ENCODE measurements at places on chromosomes 7 and 10. TPM values are rescaled to one million over a fixed set of nuclear protein-coding genes. Genes with fewer than 3 reads are reported as not detected.

GRCh38 chr7:33286501-33286900 is 157.1 kb downstream of the BBS9 start:
- no peak overlapping the region for H3K4me3 ChIP-seq
- no peak for DNase-seq
- no peaks in the 10 kb centered on the region for H3K4me1 ChIP-seq
- no peaks in the 10 kb centered on the region for H3K36me3 ChIP-seq

MRLN gene
- total RNA-seq, result 0.80 TPM

- no peaks in the 10 kb centered on the region for H3K36me3 ChIP-seq
- H3K4me3 ChIP-seq, result no peak overlapping the region
- H3K4me1 ChIP-seq, result no peaks in the 10 kb centered on the region
- no peaks in the 10 kb centered on the region for H3K27me3 ChIP-seq
- no peak overlapping the region for H3K27ac ChIP-seq
Observed at GRCh38 chr10:22314852-22315251, 1.3 kb upstream of the COMMD3 start.

DNA sequence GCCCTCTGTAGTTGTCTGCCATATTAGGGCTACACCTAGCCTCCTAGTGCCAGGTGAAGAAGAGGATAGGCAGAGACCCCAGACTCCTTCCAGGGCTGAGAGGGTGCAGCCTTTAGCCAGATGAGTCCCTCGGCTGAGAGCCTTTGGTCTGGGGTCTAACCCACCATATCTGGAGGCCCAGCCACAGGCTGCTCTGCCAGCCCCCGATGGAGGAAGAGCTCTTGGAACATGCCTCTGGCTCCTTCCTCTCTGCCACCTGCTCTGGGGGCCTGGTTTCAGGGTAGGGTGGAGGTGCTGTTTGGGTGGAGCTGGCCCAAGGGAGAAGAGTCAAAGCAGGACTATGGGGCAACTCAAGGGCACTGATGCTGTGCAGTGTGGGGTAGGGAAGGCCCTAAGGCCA is 1.4 kb downstream of the LRRC18 start:
- H3K27me3 ChIP-seq, result no peaks in the 10 kb centered on the region
- no peak overlapping the region for H3K27ac ChIP-seq
- H3K36me3 ChIP-seq, result no peaks in the 10 kb centered on the region
- H3K4me3 ChIP-seq, result no peak overlapping the region
- DNase-seq, result no peak

KIF11 gene
- total RNA-seq, result 0.48 TPM

DNA sequence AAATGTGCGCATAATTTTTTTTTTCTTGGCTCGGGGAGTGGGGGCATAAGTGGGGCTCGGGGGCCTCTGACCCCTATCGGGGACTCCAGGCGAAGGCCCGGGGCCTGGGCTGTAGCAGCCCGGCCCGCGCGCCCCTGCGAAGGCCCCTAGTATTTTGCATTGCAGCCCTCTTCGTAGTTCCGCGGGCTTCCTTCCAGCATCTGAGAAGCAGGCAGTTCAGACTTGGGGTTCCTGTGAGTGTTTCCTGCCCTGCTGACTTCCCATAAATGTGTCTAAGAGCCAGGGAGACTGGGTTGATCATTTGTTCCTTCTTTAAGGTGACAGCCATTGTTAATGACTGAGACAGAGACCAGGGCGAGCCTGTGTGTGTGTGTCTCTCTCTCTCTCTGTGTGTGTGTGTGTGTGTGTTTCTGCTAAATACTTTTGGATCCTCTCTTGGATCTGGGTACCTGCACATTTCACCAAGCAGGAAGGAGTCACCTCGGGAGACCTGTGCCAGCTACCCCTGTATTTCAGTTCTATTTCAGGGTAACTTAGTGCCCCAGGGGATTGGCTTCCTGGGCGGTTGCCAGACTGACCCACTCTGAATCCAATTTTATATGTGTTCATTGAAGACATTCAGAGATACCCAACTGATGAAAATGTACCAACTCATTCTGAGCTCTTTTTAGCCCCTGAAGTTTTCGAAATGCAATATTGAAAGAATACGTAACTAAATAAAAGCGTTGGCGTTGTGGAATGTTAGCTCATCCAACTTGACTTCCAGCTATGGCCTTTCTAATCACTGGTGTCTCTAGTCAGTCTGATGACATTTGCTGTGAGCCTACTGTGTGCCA is 805 bp downstream of the MSRB2 start:
- H3K36me3 ChIP-seq, result no peaks in the 10 kb centered on the region
- DNase-seq, result peak; percentile 78
- H3K4me1 ChIP-seq, result peaks cover 6% of the 10 kb centered on the region
- peak overlapping the region; percentile 84 for H3K4me3 ChIP-seq
- peak overlapping the region; percentile 95 for H3K27ac ChIP-seq
- H3K27me3 ChIP-seq, result no peaks in the 10 kb centered on the region

GRCh38 chr7:101757879-101758278 is 59.5 kb upstream of the CUX1 start:
- no peaks in the 10 kb centered on the region for H3K36me3 ChIP-seq
- H3K27ac ChIP-seq, result no peak overlapping the region
- H3K4me3 ChIP-seq, result no peak overlapping the region
- no peaks in the 10 kb centered on the region for H3K27me3 ChIP-seq
- DNase-seq, result no peak

TMEM26 gene
- 0.38 TPM for total RNA-seq

- no peaks in the 10 kb centered on the region for H3K27me3 ChIP-seq
- H3K36me3 ChIP-seq, result no peaks in the 10 kb centered on the region
- H3K4me1 ChIP-seq, result peaks cover 15% of the 10 kb centered on the region
- no peak for DNase-seq
- H3K4me3 ChIP-seq, result no peak overlapping the region
- no peak overlapping the region for H3K27ac ChIP-seq
Observed at GRCh38 chr7:50664461-50664922, 99.3 kb upstream of the DDC start.

CPA1 gene
- 1.3 TPM for total RNA-seq

GRCh38 chr10:117005026-117005526 is at the start of gene SHTN1:
SHTN1 (minus strand) TSS chr10:117005187; CDS start chr10:117005079, 108 bp downstream.
- H3K36me3 ChIP-seq, result no peaks in the 10 kb centered on the region
- H3K27ac ChIP-seq, result peak within 1 kb of the TSS; percentile 69
- H3K4me3 ChIP-seq, result peak within 1 kb of the TSS; percentile 69
- no peaks in the 10 kb centered on the region for H3K27me3 ChIP-seq
- H3K4me1 ChIP-seq, result no peaks in the 10 kb centered on the region
- DNase-seq, result peak; percentile 78

OGDHL gene
- total RNA-seq, result 2.7 TPM

HOXA9 gene
- total RNA-seq, result 0.47 TPM

DNA sequence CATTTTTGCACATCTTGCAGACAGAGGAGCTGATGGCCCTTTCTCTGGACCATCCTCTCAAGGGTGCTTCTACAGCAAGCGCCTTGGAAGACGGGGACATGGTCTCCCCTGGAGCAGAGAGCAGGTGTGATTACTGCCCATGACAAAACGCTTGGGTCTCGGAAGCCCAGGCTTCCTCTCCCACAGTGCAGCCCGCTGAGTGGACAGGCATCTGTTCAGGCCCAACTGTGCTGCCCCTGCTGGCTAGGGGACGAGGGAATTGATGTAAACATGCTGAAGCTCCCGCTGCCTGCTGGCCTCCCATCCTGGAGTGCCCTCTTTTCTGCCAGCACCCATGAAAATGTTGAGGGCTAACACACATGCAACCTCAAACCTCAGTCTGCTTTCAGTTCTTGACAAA is 14.3 kb downstream of the IL15RA start:
- H3K4me1 ChIP-seq, result no peaks in the 10 kb centered on the region
- peak; percentile 8 for DNase-seq
- no peak overlapping the region for H3K27ac ChIP-seq
- H3K36me3 ChIP-seq, result no peaks in the 10 kb centered on the region

- no peaks in the 10 kb centered on the region for H3K36me3 ChIP-seq
- H3K4me1 ChIP-seq, result peaks cover 5% of the 10 kb centered on the region
- no peak overlapping the region for H3K27ac ChIP-seq
- H3K4me3 ChIP-seq, result no peak overlapping the region
- H3K27me3 ChIP-seq, result no peaks in the 10 kb centered on the region
Observed at GRCh38 chr10:44033008-44033407, 351.9 kb downstream of the CXCL12 start.

- H3K36me3 ChIP-seq, result no peaks in the 10 kb centered on the region
- H3K4me3 ChIP-seq, result peak within 1 kb of the TSS; percentile 98
- no peaks in the 10 kb centered on the region for H3K27me3 ChIP-seq
- H3K27ac ChIP-seq, result no peak within 1 kb of the TSS
- DNase-seq, result no peak
Observed at GRCh38 chr10:102418622-102419268, at the start of gene PSD. PSD (minus strand) TSS chr10:102418785; CDS start chr10:102417038, 1,747 bp downstream.

GRCh38 chr10:46287846-46288477 is 1.2 kb downstream of the ANTXRL start:
- H3K27ac ChIP-seq, result no peak overlapping the region
- H3K4me1 ChIP-seq, result peaks cover 1% of the 10 kb centered on the region
- DNase-seq, result no peak
- H3K4me3 ChIP-seq, result no peak overlapping the region

ANKRD30A gene
- total RNA-seq, result not detected

GRCh38 chr7:26375726-26376174 is 84.1 kb downstream of the SNX10 start:
- H3K27me3 ChIP-seq, result peaks cover 4% of the 10 kb centered on the region
- DNase-seq, result no peak
- H3K4me1 ChIP-seq, result peaks cover 2% of the 10 kb centered on the region
- no peaks in the 10 kb centered on the region for H3K36me3 ChIP-seq
- H3K27ac ChIP-seq, result no peak overlapping the region
- no peak overlapping the region for H3K4me3 ChIP-seq

GRCh38 chr10:97726636-97727178 is 10.2 kb upstream of the ZFYVE27 start:
- H3K4me3 ChIP-seq, result peak overlapping the region; percentile 20
- no peak for DNase-seq
- H3K36me3 ChIP-seq, result no peaks in the 10 kb centered on the region
- no peaks in the 10 kb centered on the region for H3K27me3 ChIP-seq
- no peaks in the 10 kb centered on the region for H3K4me1 ChIP-seq

AKR1C4 gene
- not detected for total RNA-seq

DNA sequence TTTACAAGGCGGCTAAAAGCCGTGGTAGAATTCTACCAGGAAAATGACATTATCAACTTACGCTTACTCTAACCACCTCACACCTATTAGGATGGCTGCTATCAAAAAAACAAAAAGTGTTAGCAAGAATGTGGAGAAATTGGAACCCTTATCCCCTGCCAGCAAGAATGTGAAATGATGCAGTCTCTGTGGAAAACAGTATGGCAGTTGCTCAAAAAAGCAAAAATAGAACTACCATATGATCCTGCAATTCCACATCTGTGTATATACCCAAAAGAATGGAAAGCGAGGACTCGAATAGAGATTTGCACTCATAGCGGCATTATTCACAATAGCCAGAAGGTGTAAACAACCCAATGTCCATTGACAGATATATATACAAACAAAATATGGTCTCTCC is 61.3 kb downstream of the KIF5B start:
- no peaks in the 10 kb centered on the region for H3K4me1 ChIP-seq
- no peak overlapping the region for H3K4me3 ChIP-seq
- DNase-seq, result no peak

DNA sequence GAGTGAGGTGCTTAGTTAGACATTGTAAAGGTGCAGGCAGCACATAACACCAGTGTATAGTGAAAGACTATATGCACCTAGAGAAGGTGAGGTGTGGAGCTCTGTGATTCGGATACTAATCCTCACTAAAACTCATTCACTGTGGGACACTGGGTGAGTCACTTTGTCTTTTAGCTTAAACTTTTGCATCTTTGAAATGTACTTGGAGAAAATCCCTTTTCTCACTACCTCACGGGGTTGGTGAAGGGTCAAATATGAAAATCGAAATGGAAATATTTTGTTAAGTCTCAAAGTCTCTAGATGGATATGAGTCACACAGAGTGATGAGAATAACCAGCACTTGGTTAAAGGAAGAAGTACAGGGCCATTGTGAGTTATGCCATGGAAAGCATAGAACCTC is 38.0 kb downstream of the MDFIC start:
- H3K27ac ChIP-seq, result no peak overlapping the region
- H3K36me3 ChIP-seq, result no peaks in the 10 kb centered on the region
- no peaks in the 10 kb centered on the region for H3K27me3 ChIP-seq
- H3K4me3 ChIP-seq, result no peak overlapping the region
- DNase-seq, result no peak
- no peaks in the 10 kb centered on the region for H3K4me1 ChIP-seq

GATA3 gene
- total RNA-seq, result not detected

- DNase-seq, result no peak
- no peaks in the 10 kb centered on the region for H3K27me3 ChIP-seq
- no peak overlapping the region for H3K27ac ChIP-seq
- H3K4me1 ChIP-seq, result no peaks in the 10 kb centered on the region
- no peak overlapping the region for H3K4me3 ChIP-seq
Observed at GRCh38 chr7:6495597-6496262, 48.0 kb upstream of the DAGLB start.

TACR2 gene
- total RNA-seq, result 1.0 TPM

- H3K27me3 ChIP-seq, result no peaks in the 10 kb centered on the region
- no peaks in the 10 kb centered on the region for H3K36me3 ChIP-seq
- H3K4me1 ChIP-seq, result no peaks in the 10 kb centered on the region
- DNase-seq, result no peak
- H3K27ac ChIP-seq, result no peak overlapping the region
Observed at GRCh38 chr7:90007001-90007654, 147.1 kb upstream of the STEAP1 start.

SPDYE6 gene
- not detected for total RNA-seq

- no peak overlapping the region for H3K4me3 ChIP-seq
- H3K36me3 ChIP-seq, result no peaks in the 10 kb centered on the region
- peak; percentile 79 for DNase-seq
- H3K27me3 ChIP-seq, result no peaks in the 10 kb centered on the region
Observed at GRCh38 chr10:77939561-77940001, 13.0 kb upstream of the DLG5 start.

DNA sequence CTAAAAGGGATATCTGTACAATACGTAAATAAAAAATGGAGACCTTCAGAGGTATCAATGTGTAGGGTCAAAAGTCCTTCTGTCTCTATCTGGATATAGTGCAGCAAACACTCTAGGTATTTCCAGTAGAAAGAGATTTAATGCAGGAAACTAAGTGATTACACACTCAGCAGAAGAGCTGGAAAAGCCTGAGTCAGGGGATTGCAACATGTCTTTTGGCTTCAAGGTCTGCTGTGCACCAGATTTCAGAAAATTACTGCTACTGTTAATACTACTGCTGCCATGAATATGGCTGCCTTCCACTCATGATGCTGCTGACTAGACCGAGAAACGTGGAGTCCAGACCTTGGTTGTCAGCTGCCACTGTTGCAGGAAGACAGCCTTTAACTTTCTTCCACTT is 94.9 kb upstream of the DLX6 start:
- no peak overlapping the region for H3K4me3 ChIP-seq
- no peak overlapping the region for H3K27ac ChIP-seq
- H3K4me1 ChIP-seq, result no peaks in the 10 kb centered on the region
- no peak for DNase-seq

DNA sequence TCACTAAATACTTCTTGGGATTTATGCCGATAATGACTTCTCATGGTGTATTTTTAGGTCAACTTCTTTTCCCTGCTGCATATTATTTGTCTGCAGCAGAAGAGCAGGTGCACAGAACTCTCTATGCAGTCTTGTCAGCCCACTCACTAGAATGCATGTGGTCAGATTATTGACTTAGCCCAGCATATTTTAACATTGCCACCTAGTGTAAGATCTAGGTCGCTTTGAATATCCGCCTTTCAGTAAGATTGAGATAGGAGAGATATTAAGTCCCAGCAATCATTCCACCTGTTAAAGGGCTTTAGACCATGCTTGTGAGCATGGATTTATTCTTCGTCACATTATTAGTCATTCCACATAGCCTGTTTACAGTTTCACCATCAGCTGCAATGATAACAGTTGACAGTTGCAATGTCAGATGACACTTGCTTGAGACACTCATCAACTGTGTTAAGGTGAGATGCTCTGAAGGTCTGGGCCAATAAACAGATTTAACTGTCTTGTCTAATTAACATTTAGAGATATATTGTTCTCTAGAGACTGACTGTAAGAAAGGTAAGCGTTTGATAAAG is 491.7 kb downstream of the ARL4A start:
- H3K27me3 ChIP-seq, result no peaks in the 10 kb centered on the region
- DNase-seq, result no peak
- no peak overlapping the region for H3K4me3 ChIP-seq
